GM12878 (cell line): ENCODE measurements at places on chromosomes 7 and 10.

- DNase-seq = peak; percentile 75
These were observed at the start of gene ZNF680 for GRCh38 chr7:64562626-64563278. Gene ZNF680, minus strand, starts transcription at chr7:64563071. Its CDS starts 117 bp downstream, at chr7:64562954.

GRCh38 chr7:116652793-116653192 lies 19.2 kb upstream of the MET start:
- no peak for DNase-seq

DNA sequence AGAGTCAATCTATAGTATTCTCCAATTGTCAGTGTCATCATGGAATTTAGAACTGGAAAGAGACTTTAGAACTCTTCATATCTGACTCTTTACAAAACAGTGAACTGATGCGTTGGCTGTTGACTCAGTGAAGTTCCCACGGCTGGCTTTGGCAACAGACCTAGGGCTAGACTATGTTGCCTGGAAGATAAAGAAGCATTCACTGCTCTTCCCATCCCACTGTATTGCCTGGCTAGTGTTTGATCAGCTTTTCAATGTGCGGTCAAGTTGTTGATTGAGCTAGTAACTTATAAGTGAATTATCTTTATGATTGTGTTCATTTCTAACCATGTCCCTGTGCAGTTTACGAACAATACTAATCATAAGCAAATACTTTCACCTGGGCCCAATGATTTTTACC lies 365.7 kb upstream of the LRGUK start:
- DNase-seq = no peak

DNA sequence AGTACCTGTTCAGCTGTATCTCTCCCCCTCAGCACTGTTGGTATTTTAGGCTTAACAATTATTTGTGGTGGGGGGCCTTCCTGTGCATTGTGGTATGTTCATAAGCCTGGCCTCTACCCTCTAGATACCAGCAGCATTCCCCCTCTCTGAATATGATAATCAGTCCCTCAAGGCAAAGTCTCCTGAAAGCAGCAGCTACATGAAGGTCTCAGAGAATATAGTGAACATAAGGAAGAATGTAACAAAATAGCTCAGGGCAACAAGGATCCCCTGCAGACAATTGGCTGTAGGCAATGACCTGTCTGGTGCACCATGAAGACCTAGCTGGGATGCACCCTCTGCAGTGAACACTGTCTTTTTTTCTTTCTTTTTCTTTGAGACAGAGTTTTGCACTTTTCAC lies 86.4 kb downstream of the CTBP2 start:
- no peak for DNase-seq

- no peak for DNase-seq
These were observed 311.7 kb upstream of the HPS1 start for GRCh38 chr10:98758463-98758862.

DNA sequence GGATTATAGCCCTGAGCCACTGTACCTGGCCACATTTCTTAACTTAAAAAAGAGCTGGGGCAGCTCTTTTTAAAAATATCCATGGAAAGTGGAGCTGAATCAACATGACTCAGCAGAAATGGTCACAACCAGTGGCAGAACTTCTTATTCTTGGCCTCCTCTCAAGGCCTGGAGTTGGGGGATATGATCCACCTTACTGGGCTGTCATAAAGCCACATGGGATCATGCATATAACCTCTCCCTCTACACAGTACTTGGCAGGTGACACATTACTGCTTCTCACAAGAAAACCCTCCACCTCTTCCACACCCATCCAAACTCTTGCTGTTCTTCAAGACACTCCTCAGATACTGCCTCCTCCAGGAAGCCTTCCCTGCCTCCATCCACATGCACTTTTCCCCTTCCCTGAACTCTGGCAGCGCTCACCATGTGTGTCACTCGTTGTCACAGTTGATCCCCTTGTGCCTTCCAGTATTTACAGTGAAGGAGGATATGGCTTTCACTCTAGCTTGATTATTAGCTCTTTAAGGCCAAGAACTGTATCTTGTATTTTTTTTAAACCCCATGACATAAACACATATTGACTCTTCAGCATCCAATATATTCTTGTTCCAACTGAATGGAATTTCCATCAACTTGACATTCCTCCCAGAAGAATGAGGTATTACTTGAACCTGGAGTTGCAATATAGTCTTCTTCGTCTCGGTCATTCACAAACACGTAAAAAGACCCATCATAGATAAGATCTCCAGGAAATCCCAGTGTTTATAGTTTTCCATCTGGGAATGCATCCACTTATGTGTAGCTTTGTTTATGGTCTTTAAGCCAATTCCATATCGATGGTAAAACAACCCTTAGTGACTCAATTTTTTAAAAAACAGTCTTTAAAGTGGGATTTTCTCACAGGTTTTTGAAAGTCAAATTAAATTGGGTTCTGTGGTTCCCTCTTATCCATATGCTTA lies 85.5 kb downstream of the TBXAS1 start:
- DNase-seq = no peak

DNA sequence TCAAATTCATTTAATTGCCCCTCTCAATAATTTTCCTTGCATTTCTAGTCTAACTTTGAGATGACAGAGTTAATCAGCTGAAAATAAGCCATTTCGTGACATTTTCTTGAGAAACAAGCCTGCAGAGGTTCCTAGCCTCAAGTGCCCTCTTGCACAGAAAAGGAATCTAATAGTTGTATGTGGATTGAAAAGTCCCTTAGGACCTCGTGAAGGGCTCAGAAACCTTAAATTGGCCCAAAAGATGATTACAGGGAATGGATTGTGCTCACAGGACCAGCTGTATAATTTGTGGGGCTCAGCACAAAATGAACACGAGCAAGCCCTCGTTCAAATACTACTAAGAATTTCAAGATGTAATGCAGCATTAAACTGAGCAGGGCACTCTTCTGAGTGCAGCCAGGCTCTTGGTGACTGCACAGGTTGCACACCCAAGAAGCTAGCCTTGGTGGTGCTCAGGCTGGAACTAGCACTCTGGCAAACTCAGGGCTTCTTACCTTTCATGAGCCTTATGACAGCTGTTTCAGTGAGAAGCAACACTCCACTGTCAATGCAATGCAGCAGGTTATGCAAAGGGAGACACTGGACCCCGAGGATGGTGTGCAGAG lies 102.2 kb downstream of the GSAP start:
- DNase-seq = no peak
